Glutamatergic neuron (in vitro differentiated cells): ENCODE measurements at places on chromosomes 12 and 14.

- DNase-seq = peak; percentile 56
Observed at GRCh38 chr14:105537580-105538474, 11.4 kb downstream of the TMEM121 start.

DNA sequence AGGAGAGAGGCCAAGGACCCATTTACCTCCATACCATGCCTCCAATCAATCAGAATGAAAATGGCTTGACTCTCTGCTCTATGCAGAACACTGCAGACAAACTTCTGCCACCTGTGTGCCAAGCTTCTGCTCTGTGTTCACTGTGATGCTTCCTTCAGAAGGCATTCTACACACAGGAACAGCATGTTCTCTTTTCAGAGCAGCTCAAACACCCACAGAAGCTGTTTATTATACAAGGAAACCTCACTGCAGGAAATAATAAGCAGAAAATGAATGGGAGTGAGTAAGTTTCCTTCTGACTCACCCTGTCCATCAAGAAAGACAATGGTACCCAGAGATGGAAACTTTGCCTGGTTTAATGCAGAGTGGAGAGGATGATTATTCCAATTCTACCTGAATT is 2.4 kb upstream of the ESR2 start:
- no peak for DNase-seq

DNA sequence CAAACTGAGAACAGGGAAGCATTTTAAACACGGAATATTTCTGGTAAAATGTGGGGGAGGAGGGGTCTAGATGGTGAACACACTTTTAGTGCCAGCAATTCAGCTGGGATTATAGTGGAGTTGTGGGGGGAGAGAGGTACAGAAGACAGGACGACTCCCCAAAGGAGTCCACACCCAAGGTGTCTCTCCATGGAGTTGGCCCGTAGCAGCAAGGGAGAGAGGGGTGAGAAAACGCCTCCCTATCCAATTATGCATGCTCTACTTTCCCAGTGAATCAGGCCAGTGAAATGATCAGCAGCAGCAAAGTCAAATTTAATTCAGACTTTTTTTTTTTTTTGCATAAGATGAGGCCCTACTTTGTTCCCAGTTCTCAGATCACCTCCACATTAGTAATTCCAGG is 38.6 kb downstream of the BTG1 start:
- DNase-seq = no peak

DNA sequence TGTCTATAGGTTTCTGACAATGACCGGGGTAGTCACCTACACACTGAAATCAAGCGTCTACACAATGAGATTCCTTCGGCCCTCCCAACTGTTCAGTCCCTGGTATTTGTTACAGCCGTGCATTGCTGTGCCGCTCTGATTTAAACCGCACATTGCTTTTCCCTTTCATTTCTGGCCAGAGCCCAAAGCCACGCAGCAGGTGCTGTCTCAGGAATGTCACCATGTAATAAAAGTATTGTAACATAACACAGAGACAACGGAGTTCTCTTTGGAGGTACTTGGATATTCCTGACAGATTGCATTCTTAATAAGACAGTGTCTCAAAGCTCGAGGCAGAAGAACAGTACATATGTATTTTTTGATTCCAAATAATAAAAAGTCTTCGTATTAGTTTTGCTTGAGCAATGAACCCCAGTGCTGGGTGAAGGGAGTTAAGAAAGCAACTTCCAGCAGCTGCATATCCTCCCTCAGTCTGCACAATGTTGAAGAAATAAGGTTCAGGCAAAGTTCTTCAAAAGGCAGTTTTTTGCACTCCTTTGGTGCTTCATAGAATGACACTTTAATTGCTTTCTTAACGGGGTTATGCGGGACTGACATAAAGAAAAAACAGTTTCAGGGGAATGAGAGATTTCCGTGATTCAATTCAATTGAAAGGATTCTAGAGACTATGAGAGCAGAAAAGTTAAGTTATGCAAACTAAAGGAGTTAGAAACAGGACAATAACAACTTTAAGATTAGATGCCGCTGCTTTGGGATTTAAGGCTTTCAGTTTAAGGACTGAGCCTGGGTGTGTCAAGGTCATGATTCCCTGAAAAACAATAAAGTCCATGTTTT is 288.7 kb upstream of the FLRT2 start:
- no peak for DNase-seq

GRCh38 chr12:69007101-69007854 is 74.3 kb upstream of the CPM start:
- DNase-seq = no peak

DNA sequence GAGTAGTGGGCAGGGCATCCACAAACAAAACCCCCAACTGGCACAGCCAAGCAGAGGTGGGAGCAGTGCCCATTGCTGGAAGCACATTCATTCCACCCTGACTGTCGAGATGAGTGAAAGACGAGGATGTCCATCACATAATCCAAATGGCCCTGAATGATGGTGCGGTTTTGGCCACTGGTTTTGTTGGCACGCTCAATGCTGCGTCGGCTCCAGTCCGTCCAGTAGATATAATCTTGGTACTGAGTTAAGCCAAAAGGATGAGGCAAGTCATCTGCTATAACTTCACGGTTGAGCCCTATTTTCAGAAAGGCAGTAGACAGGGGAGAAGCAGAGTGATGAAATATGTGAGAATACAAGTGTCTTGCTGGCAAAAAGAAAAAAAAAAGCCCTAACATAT is 88.1 kb downstream of the BCL2L14 start:
- DNase-seq = no peak

DNA sequence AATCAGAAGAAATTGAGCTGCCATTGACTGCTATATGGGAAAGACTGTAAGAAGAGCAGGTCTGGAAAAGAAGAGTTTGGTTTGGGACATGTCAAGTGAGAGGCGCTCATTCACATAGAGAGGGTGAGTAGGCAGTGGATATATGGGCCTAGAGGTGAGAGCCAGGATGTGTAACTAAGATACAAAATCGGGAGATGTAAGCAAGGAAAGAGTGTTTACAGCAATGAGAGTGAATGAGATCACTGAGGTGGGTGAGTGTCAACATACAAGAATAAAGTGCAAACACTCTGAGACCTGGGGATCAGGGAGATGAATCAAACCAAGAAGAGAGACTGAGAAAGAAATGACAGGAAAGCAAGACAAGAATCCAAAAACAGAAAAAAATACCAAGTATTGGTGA is 58.0 kb upstream of the RTRAF start:
- no peak for DNase-seq

GRCh38 chr14:64515053-64515452 is 10.5 kb downstream of the ZBTB1 start:
- DNase-seq = no peak

GRCh38 chr14:91609161-91609560 is 99.1 kb upstream of the PPP4R3A start:
- DNase-seq = no peak

DNA sequence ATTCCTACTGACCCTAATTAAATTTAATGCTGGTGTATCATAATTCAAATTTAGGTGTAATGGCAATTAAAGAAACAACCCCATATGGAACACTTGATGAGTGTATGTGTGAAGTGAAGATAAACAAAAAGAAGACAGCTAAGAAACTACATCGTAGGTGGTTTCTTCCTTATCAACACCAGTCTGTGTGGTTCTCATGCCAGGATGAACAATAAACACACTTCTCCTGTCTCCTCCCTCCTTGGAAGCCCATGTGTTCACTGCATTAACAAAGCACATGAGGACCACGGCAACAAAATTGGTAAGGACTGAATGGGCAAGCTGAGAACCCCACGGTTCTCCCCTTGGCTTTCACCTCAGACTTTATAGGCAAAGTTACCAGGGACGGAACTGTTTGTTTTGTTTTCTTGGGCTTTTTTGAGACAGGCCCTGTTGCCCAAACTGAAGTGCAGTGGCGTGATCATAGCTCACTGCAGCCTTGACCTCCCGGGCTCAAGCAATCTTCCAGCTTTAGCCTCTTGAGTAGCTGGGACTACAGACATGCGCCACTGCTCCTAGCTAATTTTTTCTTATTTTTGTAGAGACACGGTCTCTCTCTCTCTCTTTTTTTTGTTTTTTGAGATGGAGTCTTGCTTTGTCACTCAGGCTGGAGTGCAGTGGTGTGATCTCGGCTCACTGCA is 71.0 kb downstream of the TRAFD1 start:
- DNase-seq = no peak

DNA sequence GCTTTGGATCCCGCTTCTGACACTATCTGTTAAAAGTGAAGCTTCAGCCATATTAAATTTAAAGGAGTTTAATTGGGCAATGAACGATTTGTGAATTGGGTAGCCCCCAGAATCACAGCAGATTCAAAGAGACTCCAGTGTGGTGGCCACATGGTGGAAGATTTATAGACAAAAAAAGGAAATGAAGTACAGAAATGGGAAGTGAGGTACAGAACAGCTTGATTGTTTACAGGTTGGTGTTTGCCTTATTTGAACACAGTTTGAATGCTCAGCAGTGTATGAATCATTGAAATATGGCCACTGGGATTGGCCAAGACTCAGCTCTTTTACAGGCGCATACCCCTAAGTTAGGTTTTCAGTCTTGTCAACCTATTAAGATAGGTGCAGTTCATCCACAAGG is 21.9 kb downstream of the CCDC91 start:
- DNase-seq = no peak

- DNase-seq = no peak
Observed at GRCh38 chr14:26217778-26218177, 380.1 kb downstream of the NOVA1 start.

- peak; percentile 78 for DNase-seq
Observed at GRCh38 chr12:57518920-57519795, 1.2 kb downstream of the DDIT3 start.

DNA sequence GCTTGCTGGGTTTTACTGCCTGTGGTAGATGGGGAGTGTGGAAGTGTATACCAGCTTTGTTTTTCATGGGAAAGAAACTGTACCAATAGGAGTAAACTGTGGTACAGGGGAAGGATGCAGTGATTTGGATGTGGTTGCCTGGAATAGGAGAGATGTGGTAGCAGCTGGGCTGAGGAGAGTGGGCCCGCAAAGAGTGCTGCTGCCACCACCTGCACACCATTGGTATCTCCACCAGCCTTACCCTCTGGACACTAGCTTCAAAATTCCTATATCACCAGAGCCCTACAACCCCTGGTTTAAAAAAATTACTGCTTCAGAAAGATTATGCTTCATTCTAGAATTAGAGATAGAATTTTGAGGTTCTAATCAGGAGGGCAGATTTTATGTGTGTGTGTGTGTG is 53.6 kb downstream of the AKAP6 start:
- peak; percentile 48 for DNase-seq

DNA sequence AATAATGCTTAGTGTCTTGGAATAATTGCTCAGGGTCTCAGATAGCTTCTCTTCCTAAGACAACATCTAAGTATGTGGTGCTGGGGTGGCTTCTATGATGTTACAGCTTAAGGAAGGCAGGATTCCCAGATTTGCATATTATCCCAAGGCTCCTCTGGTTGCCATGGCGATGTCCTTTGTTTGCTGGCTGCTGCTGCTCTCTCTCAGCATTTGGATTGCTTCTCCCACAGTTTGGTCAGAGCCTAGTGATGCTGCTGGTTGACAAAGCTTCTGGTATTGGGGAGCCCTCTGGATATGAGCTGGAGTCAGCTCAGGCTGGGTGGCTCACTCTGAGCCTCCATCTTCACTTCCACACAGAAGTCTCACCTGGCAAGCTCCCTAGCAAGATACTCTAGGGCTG is 56.4 kb upstream of the FBXO33 start:
- DNase-seq = peak; percentile 72

- no peak for DNase-seq
Observed at GRCh38 chr12:93089805-93090569, 160.9 kb upstream of the EEA1 start.

DNA sequence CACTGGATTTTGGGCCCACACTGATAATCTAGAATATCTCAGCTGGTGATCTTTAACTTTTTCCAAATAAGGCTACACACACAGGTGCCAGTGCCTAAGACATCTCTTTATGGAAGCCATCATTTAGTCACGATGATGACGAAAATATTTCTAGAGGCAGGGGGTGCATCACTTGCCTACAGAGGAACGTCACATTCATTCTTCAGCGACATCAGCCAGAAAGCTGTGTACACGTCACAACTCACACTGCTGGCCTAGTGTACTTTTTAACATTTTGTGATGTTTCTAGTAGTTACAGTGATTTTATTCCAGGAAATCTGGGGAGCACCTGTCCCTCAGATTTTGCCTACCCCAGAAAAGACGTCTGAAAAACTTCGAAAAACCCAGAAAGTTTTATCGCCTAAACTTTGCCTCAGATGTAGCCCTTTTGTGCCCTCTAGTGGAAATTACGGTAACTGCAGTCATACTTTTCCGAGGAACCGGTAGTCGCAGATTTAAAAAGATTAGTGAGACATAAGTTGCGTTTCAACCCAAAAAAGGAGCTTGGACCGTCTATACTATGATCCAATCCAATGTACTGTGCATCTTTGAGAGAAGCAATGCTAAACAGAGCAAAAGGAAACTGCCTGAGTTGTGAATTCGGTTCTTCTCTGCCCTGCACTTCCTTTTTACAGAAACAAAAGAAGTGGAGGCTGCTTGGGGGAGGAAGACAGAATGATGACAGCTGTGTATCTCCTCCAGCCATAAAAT is 64.3 kb upstream of the STON2 start:
- no peak for DNase-seq

GRCh38 chr12:58819985-58820384 is 100.3 kb downstream of the LRIG3 start:
- no peak for DNase-seq

DNA sequence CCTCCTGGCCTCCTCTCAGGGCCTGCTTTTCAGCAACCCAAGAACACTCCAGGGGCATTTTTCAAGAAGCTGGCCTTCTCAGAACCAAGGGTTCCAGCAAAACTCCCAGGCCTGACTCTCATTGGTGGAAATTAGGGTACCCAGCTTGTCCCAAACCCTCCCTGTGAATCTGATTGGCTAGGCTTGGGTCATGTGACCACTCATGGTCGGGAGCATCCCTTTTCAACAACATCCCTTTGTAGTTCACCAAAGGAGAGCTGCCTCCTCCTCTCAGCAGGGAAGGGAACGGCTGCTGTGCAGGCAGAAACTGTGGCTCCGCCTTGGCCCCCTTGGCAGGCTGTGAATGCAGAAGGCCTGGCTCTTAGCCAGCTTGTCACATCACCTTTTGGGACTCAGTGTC is 94.5 kb downstream of the AACS start:
- no peak for DNase-seq

DNA sequence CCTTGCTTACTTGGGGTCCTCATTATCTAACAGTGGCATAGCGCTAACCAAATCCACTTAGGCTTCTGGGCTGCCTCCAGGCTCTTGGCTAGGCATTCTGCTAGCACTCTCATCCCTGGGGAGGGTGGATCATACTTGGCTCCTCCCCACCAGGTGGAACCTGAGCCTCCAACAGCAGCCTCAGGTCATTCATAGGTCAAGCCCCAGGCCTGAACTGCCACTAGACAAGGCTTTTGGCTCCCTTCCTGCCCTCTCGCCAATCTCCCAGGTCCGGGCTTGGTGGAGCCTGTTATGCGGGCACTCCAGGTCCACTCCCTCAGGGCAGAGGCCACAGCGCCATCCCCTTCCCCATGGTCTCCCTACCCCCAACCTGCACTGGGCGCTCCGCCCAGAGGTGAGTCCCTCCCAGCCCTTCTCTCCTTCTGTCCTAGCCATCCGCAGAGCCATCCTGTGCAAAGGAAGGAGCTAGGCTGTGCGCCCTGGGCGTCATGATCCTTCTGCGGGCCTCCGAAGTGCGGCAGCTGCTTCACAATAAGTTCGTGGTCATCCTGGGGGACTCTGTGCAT is 154.9 kb upstream of the AMIGO2 start:
- DNase-seq = no peak
